ENCODE measurements at places on chromosomes 13 and 19. TPM values are rescaled to one million over a fixed set of nuclear protein-coding genes. Genes with fewer than 3 reads are reported as not detected.

- no peak for DNase-seq
Observed at GRCh38 chr13:113748862-113749451, 10.1 kb upstream of the TMEM255B start.

DNA sequence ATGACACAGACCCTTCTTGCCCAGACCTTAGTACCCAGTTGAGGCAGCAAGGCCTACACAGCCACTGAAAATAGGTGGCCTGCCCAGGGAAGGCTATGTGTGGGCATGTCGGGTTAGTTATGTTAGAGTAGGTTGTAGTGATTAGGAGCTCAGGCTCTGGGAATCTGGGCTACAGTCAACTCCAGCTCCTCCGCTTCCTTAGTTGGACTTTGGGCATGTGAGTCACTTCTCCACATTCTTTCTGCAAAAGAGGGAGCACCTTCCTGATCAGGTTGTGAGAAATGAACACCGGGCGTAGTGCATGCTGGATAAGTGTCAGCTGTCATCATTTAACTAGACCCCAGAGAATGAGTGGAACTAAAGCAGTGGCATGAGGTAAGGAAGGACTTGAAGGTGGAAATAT lies 64.8 kb downstream of the ARHGAP35 start:
- DNase-seq: no peak

GRCh38 chr13:99015606-99016490 lies 38.0 kb upstream of the DOCK9 start:
- DNase-seq: no peak

DNA sequence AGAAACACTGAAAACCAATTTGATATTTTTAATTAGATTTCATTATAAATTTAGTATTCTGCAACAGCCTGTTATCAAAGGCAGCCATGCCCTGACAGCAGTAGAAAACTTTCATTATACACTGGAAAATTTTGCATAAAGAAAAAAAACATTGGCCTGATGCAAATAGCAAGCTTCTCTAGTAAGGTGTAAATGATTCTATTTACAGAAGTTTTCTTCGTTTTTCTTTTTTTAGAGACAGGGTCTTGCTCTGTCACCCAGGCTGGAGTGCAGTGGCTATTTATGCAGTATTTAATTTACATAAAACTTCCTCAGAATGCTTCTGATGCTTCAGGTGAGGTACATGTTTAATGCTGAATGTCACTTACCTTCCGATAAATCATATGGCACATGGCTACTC lies 67.0 kb downstream of the ABCC4 start:
- DNase-seq: no peak

DNA sequence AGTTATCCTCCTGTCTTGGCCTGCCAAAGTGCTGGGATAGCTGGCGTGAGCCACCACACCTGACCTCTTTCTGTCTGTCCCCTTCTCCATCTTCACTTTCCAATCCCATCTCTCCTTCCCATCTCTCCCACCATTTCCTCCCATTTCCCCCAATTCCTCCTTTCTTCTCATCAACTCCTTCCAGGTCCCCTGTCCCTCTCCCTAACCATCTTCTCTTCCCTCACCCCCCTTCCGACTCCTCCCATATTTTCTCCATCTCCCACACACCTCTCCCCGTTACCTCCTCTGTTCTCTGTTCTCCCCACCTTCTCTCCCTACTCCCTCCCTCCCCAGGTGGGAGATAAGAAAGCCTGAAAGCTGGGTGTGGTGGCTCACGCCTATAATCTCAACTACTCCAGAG lies 40.6 kb downstream of the KEAP1 start:
- no peak for DNase-seq

DNA sequence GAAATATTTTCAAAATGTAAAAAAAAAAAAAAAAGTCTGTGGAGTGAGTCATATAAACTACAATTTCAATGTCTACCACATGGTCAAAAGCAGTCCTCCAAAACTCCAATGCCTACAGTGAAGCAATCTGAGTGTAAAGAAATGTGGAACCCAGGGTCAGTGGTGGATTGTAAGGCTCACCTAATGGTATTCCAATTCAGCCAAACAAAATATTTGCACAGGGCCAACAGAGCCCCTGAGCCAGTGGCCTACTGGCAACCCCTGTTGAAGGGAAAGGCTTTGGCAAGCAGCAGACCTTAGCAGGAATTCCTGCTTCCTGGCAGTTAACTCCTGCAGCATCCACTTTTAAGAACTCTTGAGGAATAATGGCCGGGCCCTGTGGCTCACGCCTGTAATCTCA lies 3.4 kb downstream of the DNMT1 start:
- no peak for DNase-seq

GRCh38 chr13:74575729-74576125 lies 441.5 kb upstream of the KLF12 start:
- no peak for DNase-seq

DNA sequence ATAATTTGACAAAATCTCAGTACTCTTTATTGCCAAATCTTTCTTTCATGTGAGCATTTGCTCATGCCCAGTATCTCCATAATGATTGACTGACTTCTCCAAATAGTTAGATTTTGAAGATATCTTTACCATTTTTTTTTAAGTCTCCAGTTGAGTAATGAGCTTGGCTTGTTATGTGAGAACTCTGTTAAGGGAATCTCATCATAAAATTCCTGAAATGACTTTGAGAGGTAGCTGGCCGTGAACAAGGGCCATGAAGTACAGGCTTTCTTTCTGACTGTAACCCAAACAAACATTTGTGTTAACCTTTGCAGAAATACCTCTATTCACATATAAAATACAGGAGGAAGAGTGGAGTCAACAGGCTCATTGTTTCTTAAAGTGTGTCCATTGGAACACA lies 449.7 kb downstream of the IRS2 start:
- DNase-seq: no peak

- DNase-seq: no peak
Observed at GRCh38 chr19:28855216-28855615, 357.7 kb downstream of the UQCRFS1 start.

DNA sequence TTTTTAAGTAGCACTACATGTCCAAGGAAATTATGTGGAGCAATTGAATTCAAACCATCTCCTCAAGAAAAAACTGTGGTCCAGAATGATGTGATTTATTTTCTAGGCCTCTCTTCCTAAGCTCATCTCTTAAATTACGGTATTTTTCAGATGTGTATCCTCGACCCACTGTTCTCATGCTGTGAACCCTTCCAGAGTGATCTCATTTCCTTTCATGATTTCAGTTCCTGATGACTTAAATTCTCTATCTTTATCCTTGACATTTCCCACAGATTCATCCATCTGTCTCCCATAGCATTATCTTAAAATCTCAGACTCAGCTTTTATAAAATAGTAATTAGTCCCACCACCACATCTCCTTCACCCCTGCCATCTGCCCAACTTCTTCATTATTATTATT lies 117.6 kb upstream of the SPRY2 start:
- DNase-seq: no peak

DNA sequence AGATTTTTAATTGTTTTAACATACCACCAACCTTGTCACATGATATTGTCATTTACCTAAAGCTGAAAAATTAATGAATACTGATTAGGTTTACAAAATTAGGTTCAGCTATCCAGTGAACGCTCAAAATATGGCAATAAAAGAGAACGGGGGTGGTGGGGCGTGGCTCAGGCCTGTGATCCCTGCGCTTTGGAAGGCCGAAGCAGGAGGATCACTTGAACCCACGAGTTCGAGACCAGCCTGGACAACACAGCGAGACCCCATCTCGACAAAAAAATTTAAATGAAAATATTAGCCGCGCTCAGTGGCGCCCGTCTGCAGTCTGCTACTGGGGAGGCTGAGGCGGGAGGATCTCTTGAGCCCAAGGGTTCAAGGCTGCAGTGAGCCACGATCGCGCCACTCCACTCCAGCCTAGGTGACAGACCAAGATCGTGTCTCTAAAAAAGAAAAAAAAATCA lies 516 bp upstream of the FAM32A start:
- DNase-seq: no peak

GRCh38 chr19:12774588-12775555 lies at the start of gene HOOK2:
HOOK2 (minus strand) TSS chr19:12775552; CDS start chr19:12775449, 103 bp downstream.
- peak; percentile 93 for DNase-seq

DNA sequence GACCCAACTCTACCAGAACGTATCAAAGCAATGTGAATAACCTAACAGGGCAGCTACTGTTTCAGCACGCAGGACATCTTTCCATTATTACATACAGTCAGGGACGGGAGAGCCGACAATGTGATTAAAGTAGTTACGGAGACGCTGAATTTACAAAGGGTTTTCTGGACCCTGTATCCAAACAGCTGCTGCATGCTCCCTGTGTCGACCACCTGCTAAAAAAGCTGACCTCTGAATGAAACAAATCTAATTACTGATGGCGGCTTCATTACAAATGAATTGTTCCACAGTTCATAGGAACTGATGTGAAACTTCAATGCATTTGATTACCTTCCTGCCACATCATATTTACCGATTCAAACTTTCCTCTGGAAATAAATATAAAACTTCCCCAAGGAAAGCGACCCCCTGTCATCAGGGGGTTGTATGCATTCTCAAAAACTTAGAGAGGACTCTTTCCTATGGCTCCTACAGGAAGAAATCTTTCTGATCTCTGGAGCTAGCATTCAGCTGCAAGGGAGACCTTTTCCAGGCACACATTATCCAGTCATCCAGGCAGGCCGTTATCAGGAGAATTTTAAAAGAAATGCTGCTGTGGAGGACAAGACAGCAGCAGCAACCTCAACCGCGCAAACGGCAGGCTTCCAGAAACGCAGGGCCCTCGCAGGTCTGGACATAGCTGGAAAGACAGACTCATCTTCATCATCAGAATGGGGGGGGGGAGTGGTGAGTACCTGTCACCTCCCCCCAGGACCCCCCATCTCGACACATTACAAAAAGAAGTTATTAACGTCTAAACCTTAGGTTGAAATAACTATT lies 3.1 kb downstream of the EFNB2 start:
- DNase-seq: no peak

DNA sequence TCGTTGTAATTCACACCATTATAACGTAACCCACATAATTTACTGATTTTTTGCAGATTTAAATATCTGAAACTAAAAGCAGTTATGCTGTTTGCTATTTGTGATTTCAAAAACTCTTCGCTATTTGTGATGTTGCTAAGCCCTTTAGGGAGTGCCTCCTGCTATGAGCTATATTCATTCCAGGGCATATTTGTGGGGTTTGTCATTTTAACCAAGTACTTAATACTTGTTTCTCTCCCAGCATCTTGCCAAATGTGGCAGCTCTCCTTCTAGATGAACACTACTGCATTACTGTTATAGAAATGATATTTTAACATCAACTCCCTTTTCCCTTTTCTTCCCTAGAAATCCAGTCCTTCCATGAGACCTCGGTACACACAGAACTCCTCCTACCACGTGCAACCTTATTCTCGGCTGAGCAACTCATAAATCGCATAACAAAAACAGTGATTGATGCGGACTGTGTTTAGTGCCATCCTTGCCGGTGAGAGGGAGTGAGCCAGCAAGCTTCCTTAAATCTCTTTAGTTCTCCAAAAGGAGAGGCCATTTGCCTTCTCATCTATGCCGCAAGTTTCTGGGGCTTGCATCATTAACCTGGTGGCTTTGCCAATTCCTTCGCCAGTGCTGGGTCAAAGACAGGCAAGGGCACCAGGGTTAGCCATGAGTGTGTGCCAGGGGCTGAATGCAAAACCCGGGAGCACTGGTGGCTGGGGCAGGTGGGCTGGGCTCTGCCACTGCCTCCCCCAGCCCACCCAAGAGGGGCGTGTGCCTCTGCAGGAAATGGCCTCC lies 33.4 kb downstream of the RFX2 start:
- DNase-seq: no peak

GRCh38 chr13:61874970-61875579 lies 459.4 kb upstream of the PCDH20 start:
- DNase-seq: no peak

GRCh38 chr13:32147976-32148375 lies 116.4 kb downstream of the FRY start:
- DNase-seq: no peak

DNA sequence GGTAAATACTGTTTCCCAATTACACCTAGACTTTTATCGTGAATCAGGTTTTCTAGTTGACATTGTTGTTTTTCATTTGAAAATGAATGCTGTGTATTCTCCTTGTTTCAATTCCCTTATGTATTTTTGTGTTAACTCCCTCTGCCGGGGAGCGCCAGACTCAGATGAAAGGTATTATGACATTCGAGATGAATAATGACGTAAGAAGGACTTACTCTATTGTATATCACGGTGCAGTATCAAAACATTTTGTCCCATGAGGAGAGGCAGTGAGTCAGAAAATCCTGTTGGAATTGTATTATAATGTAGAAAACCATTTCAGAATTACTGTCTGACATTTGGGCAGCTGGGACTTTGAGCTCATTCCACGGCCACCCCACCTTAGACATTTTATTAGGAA lies 61.6 kb downstream of the LRCH1 start:
- no peak for DNase-seq

- DNase-seq: no peak
Observed at GRCh38 chr19:44645407-44646048, 1.8 kb downstream of the PVR start.

- peak; percentile 80 for DNase-seq
Observed at GRCh38 chr19:48836089-48837017, at the start of gene HSD17B14. HSD17B14 (minus strand) TSS chr19:48836491; CDS start chr19:48836411, 80 bp downstream.

DNA sequence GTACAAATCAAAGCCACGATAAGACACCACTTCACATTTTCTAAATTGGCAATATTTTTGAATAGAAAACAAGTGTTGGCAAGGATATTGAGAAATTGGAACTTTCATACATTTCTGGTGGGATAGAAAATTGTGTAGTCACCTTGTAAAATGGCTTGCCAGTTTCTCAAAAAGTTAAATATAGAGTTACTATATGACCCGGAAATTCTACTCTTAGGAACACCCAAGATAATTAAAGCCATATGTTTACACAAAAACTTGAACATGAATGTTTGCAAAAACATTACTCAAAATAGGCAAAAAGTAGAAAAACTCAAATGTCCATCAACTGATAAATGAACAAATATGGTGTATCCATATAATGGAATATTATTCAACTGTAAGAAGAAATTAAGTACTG lies 552.5 kb downstream of the TBC1D4 start:
- no peak for DNase-seq

DNA sequence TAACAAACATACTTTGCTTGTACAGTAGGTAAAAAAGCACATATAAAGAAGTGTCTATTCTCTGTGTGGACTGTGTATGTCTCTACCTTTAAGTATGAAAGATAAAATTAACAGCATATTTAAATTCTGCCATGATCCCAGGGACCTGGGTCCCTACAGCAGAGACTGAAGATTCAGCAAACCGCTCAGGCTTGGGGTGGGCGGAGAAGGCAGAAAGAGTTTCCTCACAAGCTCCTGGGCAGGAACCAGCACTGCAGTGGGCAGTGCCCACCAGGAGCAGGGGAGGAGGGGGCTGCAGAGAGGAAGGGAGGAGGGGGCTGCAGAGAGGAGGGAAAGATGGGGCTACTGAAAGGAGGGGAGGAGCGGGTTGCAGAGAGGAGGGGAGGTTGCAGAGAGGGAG lies 44.6 kb upstream of the GRTP1 start:
- DNase-seq: no peak

GRCh38 chr19:49425922-49426592 lies 869 bp downstream of the GFY start:
- peak; percentile 100 for DNase-seq

- no peak for DNase-seq
Observed at GRCh38 chr13:84896128-84896527, 903.1 kb downstream of the SLITRK6 start.

The NLRP4 gene
- not detected for total RNA-seq

The ZNF486 gene
- total RNA-seq: 21.3 TPM

The FFAR1 gene
- not detected for total RNA-seq

The AZU1 gene
- total RNA-seq: 0.80 TPM

The OVOL3 gene
- total RNA-seq: not detected

The ZNF433 gene
- total RNA-seq: 1.8 TPM

The RYR1 gene
- 10.7 TPM for total RNA-seq

The POSTN gene
- total RNA-seq: 0.99 TPM

The ABHD17A gene
- total RNA-seq: 41.2 TPM

The CADM4 gene
- total RNA-seq: 23.1 TPM

The C5AR2 gene
- not detected for total RNA-seq

The FGF21 gene
- not detected for total RNA-seq

Data from H1 (cell line).